ENCODE measurements at places on chromosomes 3 and 15. TPM values are rescaled to one million over a fixed set of nuclear protein-coding genes. Genes with fewer than 3 reads are reported as not detected.

GPR171 gene
- total RNA-seq, result not detected

DNA sequence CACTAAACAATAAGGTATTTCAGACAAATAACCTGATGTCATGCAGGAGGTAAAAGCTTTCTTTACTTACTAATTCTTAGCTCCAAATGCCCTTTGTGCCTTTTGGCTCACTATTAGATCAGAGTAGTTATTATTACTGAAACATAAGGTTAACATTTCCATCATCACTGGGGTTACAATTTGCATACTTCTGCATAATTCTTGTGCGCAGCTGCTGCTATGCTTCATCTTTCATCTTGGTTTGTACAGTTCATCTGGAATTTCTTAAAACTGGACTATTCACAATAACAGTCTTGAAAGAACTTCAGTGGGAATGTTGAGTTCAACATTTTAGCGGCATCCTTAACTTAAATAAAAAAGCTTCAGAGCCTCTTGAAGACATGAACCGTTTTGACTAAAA is 383.2 kb upstream of the ADAMTS9 start:
- no peak for DNase-seq

DNA sequence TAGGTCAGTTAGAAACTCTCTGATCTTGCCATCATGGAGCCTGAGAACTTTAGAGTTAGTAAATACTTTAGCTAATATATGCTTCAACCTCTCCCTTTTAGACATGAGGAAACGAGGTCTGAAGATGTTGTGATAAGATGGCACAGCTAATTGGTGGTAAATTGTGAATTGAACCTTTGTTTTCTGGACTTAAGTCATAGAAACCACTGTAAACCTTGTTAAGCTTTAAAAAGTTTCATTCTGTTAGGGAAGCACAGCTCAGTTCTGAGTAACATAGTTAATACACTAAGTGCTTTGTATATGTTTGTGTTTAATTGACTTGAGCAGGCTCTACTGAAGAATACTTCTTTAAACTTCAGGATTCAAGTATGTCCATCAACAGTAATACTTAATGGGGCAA is 108.6 kb downstream of the AKAP13 start:
- DNase-seq, result no peak

ALDH1L1 gene
- total RNA-seq, result 0.49 TPM

DNA sequence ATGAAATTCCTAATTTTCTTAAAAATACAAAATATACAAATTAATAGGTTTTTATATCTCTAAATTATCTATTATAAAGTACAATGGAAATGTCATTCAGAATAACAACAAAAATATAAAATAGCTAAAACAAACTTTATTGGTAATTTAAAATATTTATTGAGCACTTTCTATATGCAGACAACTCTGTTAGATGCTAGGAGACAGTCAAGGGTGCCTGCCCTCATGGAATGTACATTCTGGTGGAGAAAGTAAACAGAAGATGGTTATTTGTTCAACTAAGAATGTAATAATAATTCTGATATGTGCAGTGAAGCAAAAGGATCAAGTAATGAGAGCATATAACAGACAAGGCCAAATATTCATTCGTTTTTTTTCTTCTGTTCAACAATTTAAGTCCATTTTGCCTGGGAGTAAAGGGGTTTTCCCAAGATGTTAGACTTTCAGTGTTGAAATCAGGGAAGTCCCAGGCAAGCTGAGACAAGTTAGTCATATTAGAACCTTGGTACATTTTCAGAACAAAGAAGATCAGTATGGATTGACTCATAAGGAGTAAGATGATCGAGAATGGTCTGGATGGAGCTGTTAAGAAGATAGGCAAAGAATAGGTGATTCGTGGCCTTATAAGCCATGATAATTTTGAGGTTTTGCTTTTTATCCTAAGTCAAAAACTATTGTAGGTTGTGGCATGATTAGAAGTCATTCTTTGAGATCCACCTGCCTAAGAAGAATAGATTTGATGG is 150.2 kb upstream of the MLF1 start:
- DNase-seq, result no peak

DNA sequence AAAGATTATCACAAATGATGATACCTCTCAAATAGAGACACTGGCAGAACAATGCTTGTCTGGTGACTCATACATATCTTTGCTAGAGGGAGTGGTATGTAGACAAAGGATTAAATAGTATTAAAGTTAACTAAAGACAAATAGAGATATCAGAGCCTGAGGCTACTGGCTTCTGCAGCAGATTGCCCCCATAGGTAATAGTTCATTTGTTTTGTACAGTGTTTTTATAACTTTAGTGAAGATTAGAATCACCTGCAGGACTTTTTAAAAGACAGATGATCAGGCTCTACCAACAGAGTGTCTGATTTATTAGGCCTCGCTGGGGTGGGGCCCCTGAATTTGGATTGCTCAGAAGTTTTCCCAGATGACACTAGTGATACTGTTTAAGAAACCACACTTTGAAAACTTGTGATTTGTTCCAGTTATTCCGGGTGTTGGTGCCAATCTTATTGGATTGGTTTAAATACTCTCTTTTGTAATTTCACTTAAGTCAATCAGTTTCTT is 96.4 kb downstream of the NAALADL2 start:
- DNase-seq, result no peak

GRCh38 chr3:67030785-67031740 is 33.0 kb downstream of the KBTBD8 start:
- no peak for DNase-seq

All from neural crest cell (in vitro differentiated cells).